ENCODE measurements at places on chromosomes 12 and 14.

DNA sequence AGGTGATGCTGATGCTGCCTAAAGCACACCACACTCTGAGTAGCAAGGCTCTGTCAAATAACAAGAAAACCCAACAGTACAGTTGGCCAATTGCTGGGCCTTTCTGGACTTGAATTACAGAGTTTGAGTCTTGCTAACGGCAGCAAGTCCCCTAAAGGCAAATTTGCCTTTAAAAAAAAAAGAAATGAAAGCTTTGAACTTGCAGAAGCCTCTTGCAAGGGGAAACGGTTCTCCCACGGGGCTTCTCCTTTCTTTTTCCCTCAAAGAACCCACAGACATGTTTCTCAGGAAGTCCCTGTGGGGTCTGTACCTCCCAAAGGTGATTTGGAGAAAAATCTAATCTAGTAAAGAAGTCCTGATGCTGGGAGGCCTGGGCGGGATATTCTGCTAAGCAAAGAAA is 191.3 kb upstream of the MYL2 start:
- no peak for DNase-seq

- no peak for DNase-seq
Observed at GRCh38 chr12:96395236-96395635, 5.0 kb downstream of the CDK17 start.

- DNase-seq = no peak
Observed at GRCh38 chr14:99516156-99516870, 35.1 kb downstream of the CCNK start.

- DNase-seq = no peak
Observed at GRCh38 chr14:38791862-38792261, 311.2 kb downstream of the SEC23A start.

DNA sequence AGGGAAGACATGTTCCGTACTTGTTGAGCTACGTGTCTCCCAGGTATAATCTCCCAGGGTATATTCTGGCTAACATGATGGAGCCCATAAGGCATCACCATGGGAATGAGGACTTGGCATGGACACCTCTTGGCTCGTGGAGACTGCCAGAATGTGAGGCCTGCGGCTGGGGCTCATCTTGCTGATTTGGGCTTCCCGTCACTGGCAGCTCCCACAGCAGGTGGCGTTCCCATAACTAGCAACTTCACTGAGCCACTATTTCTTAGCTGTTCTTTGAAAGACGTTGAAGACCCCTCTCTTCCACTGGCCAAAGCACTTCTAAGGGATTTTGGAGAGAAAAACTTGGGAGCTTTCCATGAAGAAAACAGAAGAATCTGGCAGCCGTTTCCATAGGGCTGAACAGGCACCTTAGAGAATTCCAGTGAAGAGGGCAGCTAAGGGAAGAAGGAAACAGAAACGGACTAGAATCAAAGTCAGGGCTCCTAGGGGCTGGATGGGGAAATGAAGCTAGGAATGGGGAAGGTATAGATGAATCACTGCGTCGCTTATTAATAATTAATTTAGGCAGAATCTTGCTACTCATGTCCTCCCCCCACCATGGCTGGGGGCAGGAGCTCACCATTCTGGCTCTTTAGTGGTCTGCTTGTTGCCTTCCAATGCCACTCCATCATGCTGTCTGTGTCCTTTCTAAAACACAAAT is 39.7 kb upstream of the FOS start:
- DNase-seq = no peak

- DNase-seq = no peak
Observed at GRCh38 chr12:80241576-80242273, 142.4 kb downstream of the OTOGL start.

GRCh38 chr12:83664650-83665049 is 977.9 kb downstream of the TMTC2 start:
- no peak for DNase-seq

DNA sequence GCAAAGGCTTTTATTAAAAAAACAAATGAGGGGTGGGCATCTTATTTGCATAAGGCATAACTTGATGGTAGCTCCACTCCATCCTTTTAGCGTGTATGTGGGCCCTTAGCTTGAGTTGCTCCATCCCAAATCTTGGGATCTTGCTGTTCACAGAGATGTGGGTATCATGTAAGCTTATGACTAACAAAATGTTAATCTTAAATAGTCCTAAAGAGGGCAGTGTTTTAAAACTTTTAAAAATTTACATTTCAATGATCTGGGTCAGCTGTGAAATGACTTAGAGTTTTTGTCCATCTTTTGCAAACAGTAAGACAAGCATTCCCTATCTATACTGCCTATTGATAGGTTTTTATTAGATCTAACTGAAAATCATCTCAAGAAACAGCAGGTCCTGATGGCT is 86.0 kb downstream of the SLCO1A2 start:
- DNase-seq = no peak

GRCh38 chr14:92597906-92598905 is 84.6 kb downstream of the RIN3 start:
- DNase-seq = no peak

DNA sequence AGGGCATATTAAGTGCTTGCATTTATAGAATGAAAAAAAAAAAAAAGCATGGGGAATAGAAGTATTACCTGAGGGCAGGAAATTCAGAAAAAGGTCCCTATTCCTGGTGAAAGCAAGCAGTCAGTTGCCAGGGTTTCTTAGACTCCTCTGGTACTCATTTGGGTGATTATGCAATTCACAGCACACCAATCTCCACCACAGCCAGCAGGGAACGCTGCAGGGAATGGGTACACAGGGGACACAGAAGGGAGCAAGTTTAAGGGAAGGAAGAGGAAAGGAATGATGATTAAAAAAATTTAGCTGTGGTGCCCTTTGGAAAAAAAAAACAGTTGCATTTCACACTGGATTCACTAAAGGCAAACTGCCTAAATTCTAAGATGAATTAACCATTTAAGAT is 14.2 kb downstream of the BLTP3B start:
- DNase-seq = no peak

DNA sequence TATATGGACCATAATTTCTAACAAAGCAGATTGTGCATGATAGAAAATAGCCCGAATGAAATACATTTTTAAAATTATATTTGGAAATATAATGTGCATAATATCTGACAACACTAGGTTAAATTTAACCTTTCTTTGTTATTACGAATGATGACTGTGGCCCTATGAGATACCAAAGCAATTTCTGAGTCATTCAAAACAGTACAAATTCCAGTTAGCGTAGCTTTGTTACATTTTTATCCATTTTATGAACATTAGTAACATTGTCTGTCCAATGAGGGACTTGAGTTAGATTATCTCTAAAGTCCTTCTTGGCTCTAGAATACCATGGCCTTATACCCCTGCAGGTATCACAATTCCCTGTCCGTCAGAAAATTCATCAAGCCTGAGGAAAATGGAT is 39.0 kb upstream of the REP15 start:
- DNase-seq = no peak

DNA sequence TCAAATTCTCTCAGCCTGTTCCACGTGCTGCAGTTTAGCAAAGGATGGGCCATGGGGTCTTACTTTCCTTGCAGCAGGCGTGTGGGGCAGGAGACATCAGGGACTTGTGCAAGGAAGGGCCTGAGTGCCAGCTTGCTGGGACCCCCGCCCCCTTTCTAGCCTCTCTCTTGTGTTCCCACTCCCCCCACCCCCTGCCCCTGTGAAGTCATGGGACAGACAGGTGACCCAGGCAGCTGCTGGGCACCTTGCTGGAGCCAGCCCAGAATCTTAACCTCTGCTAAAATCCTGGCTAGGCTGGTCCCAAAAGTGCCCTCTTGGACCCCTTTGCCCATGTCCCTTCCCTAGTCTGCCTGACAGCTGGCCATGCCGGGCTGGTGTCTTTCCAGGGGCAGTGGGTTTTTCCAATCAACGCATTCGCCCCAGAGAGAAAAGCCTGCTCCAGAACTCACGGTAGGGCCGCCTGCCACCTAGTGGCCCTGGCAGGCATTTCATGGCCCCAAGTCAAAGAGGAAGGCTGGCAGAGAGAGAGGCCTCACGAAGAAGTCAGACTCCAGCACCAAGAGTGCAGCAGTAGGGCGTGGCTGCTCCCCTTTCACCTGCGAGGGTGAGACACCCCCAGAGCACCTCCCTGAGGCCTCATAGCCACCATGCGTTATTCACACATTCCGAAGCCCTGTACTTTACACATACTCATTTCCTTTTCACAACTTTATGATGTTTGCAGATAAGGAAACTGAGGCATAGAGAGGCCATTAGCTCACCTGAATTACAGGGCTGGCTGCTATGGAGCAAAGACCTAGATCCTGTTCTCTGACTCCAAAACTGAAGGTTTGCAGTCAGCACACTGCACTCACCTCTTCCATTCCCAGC is 67.4 kb downstream of the LGMN start:
- DNase-seq = no peak

DNA sequence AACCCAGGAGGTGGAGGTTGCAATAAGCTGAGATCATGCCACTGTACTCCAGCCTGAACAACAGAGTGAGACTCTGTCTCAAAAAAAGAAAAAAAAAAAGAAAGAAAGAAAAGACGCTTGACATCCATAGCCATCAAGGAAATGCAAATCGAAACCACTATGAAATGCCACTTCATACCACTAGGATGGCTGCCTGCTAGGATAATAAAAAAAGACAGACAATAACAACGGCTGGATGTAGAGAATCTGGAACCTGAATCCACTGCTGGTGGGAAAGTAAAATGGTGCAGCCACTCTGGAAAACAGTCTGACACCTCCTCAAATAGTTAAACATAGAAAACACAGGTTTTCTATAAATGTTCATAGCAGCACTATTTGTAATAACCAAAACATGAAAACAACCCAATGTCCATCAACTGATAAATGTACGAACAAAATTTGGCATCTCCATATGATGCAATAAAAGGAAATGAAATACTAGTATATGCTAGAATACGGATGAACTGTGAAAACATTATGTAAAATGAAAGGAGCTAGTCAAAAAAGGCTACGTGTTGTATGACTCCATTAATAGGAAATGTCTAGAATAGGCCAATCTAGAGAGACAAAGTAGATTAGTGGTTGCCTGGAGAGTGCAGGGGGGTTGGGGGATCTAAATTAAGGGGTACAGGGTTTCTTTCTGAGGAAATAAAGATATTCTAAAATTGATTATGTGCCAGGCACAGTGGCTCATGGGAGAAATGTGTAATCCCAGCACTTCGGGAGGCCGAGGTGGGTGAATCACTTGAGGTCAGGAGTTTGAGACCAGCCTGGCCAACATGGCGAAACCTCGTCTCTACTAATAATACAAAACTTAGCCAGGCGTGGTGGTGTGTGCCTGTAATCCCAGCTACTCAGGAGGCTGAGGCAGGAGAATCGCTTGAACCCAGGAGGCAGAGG is 9.7 kb downstream of the WSB2 start:
- DNase-seq = no peak

- DNase-seq = no peak
Observed at GRCh38 chr14:100450049-100450448, 126.9 kb downstream of the SLC25A47 start.

- no peak for DNase-seq
Observed at GRCh38 chr14:76012354-76012753, 26.8 kb downstream of the IFT43 start.

- DNase-seq = no peak
Observed at GRCh38 chr12:31768046-31768445, 39.2 kb upstream of the AMN1 start.

- no peak for DNase-seq
Observed at GRCh38 chr12:108152170-108152538, 23.1 kb downstream of the WSCD2 start.

DNA sequence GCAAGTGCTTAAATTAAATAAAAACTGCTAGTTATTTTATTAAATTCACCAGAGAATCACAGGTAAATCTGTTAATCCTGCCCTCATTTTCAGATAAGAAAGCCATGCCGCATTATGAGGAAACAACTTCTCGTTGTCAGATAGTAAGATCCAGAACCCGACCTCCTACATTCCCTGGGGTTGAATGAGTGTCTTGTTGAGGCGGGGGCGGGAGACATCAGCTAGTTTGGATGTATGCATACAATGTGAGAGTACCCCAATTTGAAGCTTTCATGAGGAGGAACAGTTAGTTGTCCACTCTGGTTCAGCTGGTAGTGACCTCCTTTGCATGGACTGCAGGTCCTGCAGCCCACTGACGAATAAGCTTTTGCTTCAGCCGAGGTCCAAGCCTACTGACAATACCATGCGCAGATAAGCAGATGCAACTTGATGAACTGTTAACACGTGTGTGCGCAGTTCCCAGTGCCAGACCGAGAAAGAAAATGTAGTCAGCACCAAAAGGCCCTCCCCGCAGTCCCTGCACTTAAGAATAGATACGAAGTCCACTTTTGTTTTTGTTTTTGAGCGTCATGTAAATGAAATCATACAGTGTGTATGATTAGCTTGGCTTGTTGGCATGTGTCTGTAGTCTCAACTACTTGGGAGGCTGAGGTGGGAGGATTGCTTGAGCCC is 34.9 kb downstream of the EVL start:
- DNase-seq = no peak

DNA sequence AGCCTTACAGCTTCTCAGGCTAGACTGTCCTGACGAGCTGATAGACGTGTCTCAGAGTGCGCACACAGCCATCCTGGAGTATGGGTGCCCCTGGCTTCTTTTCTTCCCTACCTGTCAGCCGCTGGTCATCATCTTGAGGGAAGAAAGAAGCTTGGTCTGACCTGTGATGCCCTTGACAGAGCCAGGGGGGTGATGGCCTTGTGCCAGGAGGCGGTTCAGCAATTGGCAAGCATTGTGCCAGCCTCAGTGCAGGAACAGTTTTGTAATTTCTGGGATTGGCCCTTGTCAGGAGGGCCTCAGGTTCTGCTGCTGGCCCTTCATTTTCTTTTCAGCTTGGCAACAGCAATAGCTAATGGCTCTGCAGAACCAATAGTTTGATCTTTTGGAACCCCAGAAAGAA is 80.1 kb downstream of the ADCK1 start:
- no peak for DNase-seq

GRCh38 chr14:56004786-56005185 is 113.4 kb upstream of the PELI2 start:
- DNase-seq = peak; percentile 41

- DNase-seq = no peak
Observed at GRCh38 chr12:6956021-6956727, 5.0 kb downstream of the PTPN6 start.

GRCh38 chr12:117878605-117879004 is 90.2 kb downstream of the KSR2 start:
- no peak for DNase-seq

DNA sequence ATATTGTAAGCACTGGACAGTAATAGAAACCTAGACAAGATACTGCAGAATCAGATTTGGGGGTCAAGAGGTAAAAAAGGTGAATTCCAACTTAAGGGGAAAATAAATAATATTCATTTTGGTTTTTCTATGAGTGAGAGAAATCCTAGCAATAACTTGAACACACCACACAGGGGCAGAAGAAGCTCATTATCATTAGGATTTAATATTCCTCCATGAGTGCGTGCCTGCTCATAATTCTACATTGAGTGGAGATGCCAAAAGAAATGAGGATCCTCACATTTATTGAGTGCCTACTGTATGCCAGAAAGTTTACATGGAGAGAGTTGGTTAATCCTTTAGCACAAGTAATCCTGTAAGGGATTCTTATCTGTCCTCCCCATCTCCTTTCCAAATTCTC is 40.5 kb upstream of the C14orf132 start:
- no peak for DNase-seq

DNA sequence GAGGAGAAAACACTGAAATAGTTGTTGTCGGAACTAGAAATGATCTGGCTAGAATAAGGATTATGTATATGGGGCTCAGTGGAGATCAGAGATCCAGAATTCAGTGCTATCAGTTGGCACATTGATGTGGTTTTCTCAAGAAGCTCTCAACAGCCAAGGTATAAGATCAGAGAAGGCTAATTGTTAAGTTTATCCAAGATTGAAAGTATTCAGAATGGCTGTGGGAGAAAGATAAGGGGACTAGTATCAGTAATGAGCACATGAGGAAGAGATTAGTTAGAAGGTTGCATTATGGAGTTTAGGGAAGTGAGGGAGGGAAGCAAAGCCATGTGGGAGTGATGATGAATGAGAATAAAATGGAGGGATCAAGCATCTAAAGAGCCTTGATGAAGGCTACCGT is 128.1 kb upstream of the MIS18BP1 start:
- DNase-seq = no peak
